ENCODE measurements at places on chromosomes 7 and 10.

- DNase-seq: no peak
These were observed 785.6 kb downstream of the REEP3 start for GRCh38 chr10:64306729-64307327.

DNA sequence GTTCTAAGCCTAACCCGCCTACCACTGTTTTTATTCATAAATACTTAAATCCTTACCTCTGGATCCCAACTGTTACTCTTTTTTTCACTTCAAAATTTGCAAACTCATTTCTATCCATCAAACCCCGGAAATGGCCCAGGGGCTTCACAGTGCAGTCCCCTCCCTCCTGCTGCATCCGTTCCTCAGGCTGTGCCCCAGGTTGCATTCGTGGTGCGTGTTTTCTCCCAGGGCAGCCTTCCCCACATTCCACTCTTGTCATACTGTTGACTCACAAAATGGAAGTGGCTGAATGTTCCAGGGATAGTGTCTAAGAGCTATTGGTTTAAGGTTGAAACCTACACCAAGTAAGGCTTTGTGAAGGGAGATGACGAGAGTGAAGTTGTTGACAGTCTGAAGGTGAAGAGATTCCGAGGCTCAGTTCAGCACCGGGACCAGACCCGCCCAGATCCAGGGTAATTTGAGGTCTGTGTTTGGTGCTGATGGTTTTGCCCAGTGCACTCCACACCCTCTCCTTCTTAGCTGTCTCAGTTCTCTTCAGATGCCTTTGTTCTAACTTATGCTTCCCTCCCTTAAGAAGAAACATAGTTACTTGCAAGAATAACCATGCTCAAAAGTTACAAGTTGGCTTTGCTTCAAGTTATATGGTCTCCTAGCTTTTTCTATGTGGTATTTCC is 7.7 kb downstream of the INSIG1 start:
- DNase-seq: no peak

DNA sequence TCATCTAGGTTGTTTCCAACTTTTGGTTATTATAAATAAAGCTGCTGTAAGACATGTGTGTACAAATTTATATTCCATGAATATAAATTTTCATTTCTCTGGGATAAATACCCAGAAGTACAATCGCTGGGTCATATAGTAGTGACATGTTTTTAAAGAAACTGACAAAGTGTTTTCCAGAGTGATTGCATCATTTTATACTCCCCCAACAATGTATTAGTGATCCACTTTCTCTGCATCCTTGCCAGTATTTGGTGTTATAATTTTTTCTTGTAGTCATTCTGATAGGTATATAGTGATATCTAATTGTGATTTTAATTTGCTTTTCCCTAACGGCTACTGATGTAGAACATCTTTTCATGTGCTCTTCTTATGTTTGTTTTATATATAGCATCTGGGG is 27.0 kb upstream of the ARHGAP21 start:
- no peak for DNase-seq

DNA sequence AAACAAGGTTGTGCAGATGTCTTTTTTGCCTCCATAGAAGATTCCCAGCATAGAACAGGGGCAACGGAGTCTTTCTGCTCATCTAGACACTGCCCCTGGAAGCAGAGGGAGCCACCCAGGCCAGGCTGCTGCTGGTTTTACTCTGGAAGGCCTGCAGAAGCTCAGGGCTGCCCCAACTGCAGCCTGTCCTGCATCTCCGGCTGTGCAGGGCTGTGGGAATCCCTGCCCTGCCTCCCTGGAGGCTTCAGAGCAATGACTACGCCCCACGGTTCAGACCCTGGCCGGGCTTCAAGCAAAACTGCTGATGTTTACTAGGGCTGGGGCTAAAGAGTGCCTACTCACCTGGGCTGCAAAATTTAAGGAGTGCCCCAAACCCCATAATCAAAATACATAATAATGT is 43.9 kb downstream of the GHRHR start:
- DNase-seq: no peak

DNA sequence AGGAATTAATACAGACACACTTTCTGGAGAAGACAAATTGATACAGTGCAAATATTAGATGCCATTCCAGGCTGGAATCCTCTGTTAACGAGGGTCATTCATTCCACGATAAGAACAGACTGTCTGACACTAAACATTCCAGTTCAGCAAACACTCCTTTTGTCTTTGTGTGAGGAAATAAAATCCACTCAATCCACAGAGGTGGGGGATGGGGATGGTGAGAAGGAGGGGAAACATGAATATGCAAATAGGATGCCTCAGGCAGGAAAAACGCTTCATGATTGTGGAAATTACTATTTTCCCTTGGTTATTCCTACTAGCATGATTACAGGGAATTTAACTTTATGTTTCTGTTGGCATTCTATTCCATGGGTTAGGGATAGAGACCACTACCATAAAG is 196.9 kb upstream of the CDCA7L start:
- no peak for DNase-seq

- no peak for DNase-seq
These were observed 7.5 kb downstream of the FFAR4 start for GRCh38 chr10:93573924-93574323.

- no peak for DNase-seq
These were observed 267.2 kb upstream of the LRGUK start for GRCh38 chr7:133859871-133860450.

DNA sequence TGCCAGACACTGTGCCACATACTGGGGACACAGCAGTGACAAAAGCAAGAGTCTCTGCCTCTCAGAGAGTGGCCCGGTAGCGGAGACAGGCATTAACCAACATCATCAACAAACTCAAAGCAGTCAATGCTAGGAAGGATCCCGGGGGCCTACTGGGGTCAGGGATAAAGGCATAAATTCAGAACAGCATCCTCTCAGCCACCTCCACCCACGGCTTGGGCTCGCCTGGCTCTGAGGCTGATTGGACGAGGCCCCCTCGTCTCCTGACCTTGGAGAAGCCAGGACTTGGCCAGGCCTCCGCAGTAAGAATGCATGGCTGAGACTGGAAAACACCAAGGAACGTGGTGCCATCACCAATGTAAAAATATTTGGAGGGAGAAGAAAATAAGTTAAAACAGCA is 102.1 kb downstream of the ARHGAP22 start:
- no peak for DNase-seq

- no peak for DNase-seq
These were observed 53.5 kb downstream of the DNAJC12 start for GRCh38 chr10:67784474-67784873.

GRCh38 chr10:126425032-126425431 is 36.8 kb upstream of the ADAM12 start:
- no peak for DNase-seq

DNA sequence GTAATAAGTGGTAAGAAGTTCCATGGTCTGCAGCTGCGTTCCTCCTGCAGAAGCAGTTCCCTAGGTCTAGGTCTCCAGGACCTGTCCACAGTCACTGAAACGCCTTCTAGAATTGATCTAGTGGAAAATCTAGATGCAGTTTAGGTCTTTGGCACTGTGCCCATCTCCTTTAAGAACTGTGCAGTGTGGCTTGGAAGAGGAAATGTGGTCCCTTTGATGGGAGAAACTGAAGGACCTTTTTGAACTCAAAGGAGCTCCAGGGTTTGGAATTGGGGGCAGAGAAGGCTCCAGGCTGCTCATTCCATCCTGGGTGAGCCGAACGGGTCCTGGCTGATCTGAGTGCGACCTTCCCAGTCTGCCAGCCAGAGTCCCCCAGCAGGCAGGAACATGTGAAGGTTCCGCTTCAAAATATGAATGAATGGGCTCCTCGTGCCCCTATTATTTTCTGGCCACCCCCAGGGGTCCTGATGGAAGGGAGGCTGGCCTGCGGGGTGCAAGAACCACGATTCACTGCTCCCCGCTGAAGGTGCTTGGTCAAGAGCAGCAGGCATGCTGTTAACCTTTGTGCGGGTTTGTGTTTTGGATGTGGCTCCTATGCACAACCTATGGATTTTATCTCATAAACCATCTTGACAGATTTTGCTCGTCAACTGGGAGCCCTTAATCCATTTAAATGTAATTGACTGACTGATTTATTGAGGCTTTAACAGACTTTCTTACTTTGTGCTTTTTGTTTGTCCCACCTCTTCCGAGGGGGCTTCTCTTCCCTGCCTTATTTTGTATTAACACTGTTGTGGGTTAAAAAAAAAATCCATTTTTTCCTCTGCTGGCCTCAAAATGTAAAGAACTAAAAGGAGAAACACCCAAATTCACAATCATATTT is 36.7 kb downstream of the ZNF467 start:
- no peak for DNase-seq

DNA sequence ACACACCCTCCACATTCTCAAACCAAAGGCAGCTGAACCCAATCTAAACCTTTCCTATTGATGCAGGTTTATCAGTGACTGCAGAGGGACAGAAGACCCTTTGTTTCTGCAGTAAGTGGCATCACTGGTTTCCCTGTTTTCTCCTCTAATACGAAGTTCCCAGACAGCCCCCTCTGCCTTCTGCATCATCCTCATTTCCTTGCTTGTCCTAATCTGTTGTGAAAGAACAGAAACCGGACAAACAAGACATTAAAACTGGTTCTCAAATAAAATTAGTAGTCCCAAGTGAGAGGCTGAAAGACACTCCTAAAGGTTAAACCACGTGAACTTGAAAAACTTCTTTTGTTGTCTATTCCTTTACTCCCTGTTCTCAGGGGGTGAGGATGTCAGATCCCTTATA is 10.1 kb upstream of the ADRB1 start:
- no peak for DNase-seq

- no peak for DNase-seq
These were observed 208.1 kb upstream of the TCF7L2 start for GRCh38 chr10:112741830-112742402.

- DNase-seq: no peak
These were observed 72.7 kb upstream of the PRKG1 start for GRCh38 chr10:51001587-51001986.

DNA sequence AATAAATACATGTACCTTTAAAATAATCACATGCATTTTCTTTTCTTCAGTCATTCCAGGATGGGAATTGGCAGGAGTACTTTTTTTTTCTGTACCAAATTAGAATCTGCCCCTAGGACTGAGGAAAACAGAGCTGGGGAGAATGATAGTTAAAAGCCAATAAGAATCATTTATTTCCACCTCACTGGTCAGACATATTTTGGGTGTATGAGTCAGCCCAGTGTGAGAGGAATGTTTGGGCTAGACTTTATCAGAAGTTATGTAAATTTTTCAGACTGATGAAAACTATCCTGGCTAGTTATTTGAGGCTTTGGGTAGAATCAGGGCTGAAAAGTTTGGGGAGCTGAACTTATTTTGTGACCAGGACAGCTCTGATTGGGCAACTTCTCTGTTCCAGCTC is 303.1 kb upstream of the NPSR1 start:
- DNase-seq: no peak

GRCh38 chr10:30219971-30220751 is 128.9 kb downstream of the MTPAP start:
- no peak for DNase-seq

DNA sequence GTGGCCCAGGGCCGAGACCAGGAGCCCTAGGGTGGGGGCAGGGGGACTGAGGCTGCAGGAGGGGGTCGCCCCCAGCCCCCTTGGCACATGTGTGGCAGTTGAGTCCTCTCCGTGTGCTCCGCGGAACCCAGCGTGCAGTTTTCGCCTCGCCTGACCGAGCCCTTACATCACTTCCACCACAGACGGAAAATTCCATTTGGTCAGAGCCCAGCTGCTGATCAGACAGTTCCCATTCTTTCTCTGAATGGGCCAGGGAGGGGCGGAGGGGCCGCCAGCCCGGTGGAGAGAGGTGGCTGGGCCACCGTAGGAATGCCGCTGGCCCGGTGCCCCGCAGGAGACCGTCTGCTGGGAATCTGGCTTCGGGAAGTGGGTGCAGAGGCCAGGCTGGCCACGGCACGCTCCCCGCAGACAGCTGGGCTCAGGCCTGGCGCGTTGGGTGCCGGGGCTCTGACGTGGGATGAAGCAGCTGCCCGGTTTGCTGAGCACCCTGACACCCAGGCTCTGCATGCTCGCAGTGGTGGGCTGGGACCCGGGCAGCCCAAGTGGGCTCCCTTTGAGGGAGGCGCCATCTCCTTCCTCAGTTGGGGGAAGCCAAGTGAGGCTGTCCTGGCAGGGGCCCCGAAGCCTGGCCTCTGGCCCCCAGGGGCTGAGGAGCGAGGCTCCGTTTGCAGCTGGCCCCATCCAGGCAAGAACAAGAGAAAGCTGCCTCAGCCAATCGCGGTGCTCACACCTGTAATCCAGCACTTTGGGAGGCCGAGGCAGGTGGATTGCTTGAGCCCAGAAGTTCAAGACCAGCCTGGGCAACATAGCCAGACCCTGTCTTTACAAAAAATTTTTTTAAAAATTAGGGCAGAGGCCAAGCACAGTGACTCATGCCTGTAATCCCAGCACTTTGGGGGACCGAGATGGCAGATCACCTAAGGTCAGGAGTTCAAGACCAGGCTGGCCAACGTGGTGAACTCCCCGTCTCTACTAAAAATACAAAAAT is 9.9 kb downstream of the TTYH3 start:
- DNase-seq: no peak

- no peak for DNase-seq
These were observed 18.1 kb upstream of the TRIM8 start for GRCh38 chr10:102626026-102626685.

- no peak for DNase-seq
These were observed 80.0 kb downstream of the ATXN7L1 start for GRCh38 chr7:105796365-105796764.

DNA sequence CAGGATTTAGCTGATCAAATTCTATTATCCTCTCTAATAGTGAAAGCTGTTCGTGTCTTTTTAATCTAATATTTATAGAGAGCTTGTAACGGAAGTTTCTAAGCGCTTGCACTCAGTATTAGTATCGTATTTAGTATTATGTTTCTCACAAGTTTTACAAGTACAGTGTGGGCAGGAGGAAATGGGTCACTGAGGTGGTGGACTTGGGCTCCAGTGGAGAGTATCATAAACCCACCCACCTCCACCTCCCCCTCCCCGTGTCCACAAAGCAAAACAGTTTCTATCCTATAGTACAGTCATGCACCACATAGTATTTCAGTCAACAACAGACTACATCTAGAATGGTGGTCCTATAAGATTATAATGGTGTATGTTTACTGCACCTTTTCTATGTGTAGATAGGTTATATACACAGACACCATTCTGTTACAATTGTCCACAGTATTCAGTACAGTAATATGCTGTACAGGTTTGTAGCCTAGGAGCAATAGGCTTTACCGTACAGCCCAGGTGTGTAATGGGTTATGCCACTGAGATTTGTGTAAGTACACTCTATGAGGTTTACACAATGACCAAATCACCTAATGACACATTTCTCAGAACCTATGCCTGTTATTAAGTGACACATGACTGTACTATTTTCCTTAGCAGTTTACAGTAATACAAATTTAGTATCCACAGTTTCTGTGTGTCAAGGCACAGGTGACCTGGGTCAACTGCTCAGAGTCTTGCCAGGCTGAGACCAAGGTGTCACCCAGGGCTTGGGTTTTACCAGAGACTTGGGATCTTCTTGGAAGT is 1021.3 kb upstream of the C7orf33 start:
- DNase-seq: no peak

DNA sequence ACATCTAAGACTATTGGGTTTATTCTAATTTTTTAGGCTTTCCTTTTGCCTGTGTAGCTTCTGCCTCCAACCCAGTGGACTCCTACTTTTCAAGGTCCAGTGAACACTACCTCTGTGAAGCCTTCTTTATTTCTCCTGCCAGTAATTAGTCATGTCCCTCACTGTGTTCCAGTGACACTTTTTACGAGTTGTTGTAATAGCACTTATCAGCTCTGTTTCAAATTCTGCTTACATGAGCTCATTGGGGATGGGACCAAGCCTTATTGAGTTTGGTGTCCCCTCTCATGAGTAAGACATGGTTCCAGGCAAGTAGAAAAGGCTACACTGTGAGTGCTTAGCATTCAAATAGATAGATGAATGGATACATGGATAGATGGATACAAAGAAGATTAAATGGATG is 184.6 kb downstream of the HIBADH start:
- no peak for DNase-seq

Data from stimulated activated CD4-positive, alpha-beta T cell treated with anti-CD3 and anti-CD28 coated beads, Interleukin-12 subunit alpha, Interleukin-12 subunit beta, amount 100 ng/mL, for 48 hours (primary cell).